ENCODE measurements at places on chromosomes 11 and 22. TPM values are rescaled to one million over a fixed set of nuclear protein-coding genes. Genes with fewer than 3 reads are reported as not detected.

DNA sequence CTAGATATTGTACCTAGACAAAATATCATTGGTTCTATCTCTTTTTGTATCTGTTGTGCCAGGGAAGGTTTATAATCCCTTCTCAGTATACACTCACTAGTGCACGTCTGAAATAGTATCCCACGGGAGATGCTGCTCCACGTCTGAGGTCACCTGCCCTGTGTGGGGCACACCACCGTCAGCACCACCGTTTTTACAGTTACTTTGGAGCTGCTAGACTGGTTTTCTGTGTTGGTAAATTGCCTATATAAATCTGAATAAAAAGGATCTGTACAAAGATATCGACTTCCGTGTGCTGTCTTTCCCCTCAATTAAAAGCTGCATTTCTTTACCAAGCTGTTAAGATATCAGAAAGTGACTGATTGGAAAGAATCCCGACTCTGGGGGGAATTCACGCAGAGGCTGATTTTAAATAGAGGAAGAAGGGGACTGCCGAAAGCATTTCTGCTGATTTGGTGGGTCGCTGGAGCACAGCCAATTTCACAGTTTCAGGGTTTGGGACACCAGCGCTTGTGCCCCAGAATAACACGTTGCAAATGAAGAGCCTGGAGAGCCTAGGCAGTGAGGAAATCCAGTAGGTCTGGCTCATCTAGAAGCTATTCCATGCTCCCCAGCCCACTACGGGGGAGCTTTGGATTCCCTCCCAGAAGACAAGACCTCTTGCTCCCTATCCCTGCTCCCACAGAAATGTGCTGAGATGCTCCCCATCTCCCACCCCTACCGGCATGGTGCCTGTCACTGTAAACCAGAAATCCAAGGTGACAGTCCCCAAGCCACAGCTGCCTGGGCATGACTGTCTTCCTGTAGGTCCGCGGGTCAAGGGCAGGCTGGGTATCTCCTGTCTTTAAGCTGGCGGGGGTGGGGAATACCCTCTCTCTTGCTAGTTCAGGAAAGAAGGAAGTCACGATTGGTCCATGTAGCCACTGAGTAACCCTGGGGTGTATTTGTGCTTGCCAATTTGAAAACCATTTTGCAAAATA, 12.7 kb upstream of the MYO18B start:
- no peak for DNase-seq

The MYOD1 gene
- not detected for total RNA-seq

DNA sequence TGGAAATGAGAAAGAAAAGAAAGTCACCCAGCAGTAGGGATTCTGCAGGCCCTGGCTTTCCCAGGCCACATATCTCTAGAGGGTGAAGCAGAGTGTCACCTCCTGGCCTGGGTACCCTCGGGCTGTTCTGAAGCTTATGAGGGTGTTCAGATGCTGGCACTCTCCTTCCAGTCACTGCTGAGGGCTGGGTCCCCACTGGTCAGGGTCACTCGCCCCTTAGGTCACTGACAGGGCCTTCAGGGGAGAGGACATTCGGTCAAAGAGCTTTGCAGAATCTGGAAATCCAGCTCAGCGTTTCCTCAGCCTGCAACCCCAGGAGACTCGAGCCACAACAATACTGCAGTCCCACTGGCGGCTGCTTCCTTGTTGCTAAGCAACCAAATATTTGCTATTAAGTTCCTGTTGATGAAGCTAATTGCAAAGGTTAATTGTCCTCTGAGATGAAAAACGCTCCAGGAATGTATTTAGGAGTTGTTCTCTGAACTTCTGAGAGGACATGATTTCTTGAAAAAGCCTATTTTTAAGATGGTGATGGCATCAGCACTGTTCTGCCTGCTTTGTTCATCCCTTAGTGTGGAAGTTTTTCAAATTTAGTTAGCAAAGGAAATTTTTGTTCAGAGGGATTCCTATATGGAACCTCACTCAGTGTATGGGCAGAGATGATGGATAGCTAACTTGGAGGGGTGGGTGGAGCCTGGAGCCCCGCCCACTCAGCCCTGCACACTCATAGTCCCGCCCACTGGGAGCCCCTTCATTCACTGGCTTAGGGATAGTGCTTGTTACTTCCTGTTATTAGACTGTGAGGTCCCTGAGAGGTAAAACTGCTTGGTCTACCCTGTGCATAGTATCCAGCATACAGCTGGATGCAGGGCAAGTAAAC, 109.2 kb downstream of the CSNK2A3 start:
- no peak for DNase-seq

DNA sequence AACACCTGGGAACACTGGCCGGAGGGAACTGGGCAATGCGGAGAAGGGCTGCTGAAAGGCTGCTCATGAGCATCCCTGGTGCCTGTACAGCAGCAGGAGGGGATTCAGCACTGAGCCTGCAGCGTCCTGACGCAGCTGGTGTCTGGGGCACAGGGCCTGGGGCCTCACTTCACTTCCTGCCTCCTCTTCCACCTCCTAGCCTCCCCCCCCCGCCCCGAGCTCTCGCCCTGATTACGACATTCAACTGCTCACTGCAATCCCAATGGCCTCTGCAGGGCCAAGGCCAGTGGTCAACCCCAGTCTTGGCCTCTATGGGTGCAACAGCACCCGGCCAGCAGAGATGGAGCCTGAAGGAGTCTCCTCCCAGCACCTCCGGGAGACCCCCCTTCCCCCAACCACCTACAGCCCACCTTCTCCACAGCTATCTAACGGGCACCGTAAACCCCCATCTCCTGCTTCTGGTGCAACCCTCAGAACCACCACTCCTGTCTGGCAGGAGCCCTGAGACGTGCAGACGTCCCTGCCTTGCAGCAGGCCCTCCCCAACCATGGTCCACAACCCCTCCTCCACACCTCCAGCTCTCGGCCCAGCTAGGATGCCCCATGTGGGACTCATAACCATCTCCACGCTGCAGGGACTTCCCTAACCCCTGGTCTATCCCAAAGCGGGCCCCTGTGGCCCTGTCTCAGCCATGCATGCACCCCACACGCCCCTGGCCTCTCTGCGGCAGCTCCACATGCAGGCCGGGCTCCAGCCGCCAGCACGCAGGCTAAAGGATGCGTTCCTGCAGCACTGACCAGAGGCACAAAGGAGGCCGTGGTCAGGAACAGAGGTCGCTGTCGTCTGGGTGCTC, 38.2 kb downstream of the BRD1 start:
- DNase-seq, result no peak

The SLC22A25 gene
- total RNA-seq, result not detected

The SMPD1 gene
- total RNA-seq, result 38.2 TPM

The MMP10 gene
- not detected for total RNA-seq

The GAB4 gene
- 0.10 TPM for total RNA-seq
